ENCODE measurements at places on chromosomes 3 and 15.

GRCh38 chr3:78517965-78518364, 1249.8 kb downstream of the ROBO1 start:
- no peak for DNase-seq

DNA sequence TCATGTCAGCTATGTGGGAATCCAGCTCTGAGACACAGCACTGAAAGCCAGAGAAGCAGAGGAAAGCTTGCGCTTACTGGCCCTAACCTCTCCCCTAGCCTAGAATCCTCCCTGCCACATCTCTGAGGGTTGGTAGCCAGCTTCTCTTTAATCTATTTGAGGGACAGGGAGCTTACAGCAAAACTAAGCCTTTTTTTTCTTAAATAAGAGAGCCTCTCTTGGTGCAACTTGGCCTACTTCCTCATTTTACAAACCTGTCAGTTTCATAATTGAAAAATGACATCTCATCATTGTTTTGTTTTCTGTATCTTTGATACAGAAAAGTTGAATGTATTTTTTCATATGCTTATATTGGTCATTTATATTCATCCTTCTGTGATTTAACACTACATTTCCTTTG, 193.9 kb downstream of the ZNF621 start:
- no peak for DNase-seq

DNA sequence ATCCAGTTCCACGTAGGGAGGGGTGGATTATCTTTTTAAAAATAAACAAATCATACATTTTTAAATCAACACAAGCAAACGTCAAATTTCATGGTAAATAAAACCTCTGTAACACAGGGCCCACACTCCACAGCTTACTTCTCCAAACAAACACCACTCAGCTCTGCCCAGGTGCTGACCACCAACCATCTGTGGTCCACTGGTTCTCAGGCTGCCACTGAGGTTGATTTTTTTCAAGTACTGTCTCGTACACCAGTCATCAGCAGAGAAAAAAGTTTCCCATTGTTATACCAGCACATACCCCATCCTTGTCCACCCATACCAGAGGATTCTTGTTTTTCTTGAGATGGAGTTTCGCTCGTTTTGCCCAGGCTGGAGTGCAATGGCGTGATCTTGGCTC, 32.4 kb downstream of the CHSY1 start:
- no peak for DNase-seq

DNA sequence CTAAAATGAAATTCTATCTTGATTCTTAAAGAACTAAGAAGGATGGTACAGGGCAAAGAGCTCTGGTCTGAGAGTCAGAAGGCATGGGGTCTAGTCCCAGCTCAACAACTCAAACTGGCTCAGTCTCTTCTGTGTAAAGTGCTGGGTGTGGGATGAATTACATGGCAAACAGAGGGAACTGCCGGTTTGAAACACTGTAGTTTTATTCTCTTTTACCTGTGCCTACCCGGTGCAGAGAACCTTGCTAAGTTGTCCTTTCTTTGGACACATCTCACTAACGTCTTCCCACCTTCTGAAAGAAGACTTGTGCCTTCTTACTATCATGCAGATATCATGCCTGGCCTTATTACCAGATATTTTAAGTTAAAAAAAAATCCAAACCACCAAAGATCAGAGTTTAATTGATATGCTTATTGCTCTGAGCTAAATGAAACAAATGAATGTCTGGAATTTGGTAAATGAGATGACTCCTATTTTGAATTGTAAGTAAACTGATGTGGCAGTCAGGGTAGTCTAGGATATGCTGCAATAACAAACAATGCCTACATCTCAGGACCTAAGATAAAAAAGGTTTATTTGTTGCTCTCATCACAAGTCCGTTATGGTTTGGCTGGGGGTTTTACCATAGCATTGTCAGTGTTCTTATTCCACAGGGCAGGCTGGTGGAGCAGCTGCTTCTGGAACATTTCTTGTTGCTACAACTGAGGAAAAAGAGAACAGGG, 12.5 kb upstream of the RARRES1 start:
- no peak for DNase-seq

DNA sequence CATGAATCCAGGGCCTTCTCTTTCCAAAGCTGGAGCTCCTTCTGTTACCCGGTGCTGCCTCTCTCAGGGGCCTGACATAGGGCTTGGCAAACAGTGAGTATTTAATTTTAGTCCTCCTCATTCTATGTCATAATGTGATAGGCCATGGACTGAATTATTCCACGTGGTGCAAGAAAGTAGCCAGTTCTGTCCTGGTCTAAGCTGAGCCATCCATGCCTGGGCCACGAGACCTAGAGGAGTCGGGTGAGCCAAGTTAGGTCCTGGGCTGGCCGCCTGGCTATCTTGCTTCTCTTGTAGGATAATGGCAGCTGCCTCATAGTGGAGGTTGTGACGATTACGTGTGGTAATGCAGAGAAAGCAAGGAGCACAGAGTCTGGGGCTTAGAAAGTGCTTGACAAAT, 170.6 kb downstream of the FAM43A start:
- DNase-seq = no peak

DNA sequence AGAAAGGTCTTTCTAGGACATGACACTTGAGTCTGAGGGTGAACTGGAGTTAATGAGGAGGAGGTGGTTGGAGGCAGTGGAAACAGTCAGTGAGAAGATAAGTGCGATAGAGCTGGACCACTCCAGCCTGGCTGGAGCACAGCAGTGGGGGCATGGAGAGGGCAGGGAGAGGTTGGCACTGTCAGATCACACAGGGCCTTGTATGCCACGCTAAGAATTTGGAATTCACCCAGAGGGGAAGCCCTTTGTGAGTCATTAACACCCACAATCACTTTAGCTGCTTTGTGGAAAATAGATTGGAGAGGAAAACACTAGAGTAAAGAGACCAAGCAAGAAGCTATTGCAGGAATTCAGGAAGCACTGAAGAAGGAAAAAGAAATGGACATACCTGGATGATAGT, 83.3 kb downstream of the ZNF621 start:
- no peak for DNase-seq

Data from stimulated activated CD8-positive, alpha-beta memory T cell treated with anti-CD3 and anti-CD28 coated beads, Interleukin-7, amount 100 ng/mL, for 24 hours (primary cell).